Activated T-helper 1 cell treated with anti-CD3 and anti-CD28 coated beads, Interleukin-2, amount 50 U/mL, for 16 hours (primary cell): ENCODE measurements at places on chromosomes 3 and 15.

GRCh38 chr3:73426606-73427005 is 198.1 kb downstream of the PDZRN3 start:
- no peak for DNase-seq

GRCh38 chr3:185270262-185270955 is 16.6 kb upstream of the EHHADH start:
- DNase-seq, result no peak

GRCh38 chr3:163368168-163368567 is 1710.1 kb downstream of the SI start:
- no peak for DNase-seq

DNA sequence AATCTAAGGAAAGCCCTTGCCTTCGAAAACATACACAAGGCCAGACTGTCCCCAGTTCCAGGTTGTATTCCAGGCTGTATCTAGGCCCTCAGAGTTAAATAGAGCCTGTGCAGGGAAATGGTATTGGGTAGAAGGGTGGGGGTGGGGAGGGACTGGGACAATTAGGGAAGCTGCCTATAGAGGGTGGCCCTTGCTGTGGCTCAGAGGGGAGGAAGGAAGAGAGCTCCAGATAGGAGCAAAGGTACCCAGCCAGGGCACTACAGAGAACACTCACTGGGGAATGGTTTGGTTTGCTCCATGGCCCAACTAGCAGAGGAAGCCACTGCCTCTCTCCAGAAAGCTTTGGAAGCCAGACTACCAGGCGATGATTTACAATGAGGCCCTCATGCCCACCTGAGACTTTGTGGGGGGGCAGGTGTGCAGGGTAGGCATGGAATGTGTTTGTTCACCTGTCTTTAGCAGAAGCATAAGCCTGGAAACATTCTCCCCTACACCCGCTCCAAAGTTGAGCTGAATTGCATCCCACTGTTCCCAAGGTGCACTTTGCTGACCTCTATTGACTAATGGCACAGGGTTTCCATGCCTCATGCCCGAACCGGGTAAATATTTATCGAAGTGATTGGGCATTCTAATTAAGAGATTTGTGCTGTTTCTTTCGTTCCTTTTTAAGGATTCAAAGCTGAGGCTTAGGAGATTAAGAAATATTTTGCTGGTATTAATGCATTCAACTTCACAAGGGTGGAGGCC is 6.3 kb upstream of the TLE3 start:
- no peak for DNase-seq

GRCh38 chr15:55250392-55250791 is 39.2 kb downstream of the RAB27A start:
- no peak for DNase-seq

GRCh38 chr15:95609096-95609495 is 721.4 kb upstream of the NR2F2 start:
- DNase-seq, result no peak

DNA sequence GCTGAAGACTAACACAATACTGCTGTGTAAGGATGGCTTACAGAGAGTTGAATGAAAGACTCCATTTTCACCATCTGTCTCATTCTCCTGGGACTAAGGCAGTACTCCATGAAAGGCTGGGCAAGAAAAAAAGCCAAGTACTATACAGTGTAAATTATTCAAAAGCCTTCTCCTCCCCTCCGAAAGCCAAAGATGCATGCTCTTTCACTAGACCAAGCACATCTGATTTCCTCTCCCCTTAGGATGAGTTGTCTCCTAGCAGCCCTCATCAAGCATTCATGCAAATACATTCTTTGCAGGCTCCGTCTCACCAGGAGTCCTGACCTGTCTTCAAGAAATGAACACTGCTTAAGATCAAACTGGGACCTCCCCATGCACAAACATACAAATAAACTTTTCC is 133.5 kb upstream of the THBS1 start:
- no peak for DNase-seq

DNA sequence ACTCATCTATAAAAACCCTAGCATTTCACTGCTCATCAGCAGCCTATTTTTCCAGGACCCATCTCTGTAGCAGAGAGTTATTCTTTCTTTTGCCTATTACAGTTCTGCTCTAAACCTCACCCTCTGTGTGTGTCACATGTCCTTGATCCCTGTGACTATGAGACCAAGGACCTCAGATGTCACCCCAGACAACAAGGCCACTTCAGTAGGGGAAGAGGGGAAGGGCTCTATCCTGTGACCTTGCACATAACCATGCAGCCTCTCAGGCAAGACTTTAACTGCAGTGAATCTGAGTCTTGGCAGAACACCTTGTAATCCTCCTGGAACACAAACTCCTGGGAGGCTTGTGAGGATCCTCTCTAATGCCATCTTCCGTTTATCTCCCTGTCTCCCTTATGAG is 4.4 kb upstream of the ZNF589 start:
- no peak for DNase-seq

DNA sequence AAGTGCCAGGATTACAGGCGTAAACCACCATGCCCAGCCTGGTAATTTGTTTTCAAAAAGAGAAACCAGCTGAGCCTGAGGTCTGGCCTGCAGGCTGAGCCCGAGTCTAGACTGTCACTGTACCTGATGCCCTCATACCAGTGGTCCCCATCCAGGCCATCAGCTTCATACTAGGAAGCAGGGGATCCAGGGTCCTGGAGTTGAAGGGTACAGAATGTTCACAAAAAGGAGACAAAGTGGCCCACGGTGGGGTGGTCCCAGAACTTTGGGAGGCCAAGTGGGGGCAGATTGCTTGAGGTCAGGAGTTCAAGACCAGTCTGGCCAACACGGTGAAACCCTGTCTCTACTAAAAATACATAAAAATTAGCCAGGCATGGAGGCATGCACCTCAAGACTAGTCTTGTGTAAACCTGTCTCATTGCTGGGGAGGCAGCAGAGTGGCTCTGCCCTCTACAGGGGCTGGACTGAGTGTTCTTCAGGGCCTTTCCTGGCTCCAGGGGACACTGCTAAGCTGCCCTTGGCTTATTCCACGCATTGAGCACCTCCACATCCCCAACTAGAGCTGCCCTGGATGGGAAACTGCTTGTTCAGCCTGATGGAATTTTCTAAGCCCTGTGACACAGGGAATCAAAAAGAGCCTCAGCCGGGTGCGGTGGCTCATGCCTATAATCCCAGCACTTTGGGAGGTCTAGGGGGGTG is 7.9 kb upstream of the HHATL start:
- no peak for DNase-seq

DNA sequence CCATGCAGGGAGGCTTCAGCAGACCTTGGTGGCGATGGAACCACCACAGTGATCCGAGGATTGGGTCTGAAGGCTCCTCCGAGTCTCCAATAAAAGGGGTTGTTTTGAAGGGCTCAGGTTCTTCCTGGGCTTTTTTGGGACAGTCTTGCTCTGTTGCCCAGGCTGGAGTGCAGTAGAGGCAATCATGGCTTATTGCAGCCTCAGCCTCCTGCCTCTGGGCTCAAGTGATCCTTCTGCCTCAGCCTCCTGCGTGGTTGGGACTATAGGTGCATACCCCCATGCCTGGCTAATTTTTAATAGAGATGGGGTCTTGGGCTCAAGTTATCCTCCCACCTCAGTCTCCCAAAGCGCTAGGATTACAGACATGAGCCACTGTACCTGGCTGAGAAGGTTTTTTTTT is 84.8 kb downstream of the IGF1R start:
- no peak for DNase-seq

GRCh38 chr3:164465172-164465571 is 613.1 kb downstream of the SI start:
- DNase-seq, result no peak

DNA sequence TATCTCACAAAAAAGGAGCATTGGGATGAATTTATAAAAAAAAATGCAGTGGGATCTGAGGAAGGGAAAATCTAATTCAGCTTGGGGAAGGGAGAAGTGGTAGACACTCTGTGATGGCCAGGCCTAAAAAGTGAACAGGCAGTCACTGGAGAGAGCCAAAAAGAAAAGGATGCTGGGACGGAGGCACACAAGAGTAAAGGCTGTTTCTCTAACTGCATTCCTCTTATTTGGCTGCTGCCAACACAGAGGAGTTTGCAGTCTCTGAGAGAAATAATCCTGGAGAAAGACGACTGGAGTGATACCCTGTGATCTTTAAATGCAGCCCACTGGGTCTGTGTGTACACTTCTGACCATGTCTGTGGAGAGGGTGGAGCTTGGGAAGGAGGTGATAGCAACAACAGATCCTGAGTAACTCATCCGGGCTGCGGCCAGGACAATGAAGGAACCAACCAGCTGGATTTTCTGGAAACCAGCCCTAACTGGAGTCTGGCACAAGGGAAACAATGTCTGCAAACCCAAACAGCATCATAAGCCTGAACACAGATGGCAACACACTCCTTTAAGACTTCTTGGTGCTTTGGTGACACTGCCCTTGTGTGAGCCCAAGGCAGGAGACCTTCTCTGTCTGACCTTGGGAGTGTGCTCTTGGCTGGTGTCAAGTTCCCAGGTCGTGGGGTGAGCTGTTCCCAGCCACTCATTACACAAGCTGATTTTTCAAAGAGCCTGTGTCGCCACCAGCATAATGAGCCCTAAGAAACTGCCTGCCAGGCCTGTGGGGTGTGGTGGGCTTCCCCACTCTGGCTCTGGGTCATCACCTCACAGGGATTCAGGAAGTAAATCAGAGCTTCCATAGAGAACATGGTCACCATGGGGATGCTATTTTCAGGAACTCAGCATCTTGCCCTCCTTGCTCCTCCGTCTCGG is 8.0 kb downstream of the FYCO1 start:
- DNase-seq, result no peak

DNA sequence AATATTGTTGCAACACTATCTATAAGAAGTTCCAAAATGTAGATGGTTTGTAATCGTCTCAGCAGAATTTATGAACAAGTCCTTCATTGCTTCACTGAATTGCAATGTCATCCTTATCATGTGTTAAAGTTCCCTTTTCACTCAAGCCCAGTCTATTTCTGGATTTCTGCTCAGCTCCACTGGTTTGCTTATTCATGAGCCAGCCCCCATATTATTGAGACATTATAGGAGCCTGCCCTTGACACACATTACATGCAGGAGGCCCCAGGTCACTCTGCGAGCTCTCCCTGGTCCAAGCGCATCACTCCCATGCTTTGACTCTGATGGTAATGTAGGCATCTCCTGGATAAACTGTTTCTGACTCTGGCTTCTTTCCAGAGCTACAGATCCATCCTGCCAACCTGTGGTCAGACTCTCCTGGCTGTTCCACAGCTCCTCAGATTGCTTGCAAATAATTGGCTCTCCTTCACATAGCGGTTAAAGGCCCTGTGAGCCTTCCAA is 56.9 kb downstream of the ABTB1 start:
- DNase-seq, result no peak

GRCh38 chr3:119340014-119340413 is 45.8 kb downstream of the ARHGAP31 start:
- no peak for DNase-seq

GRCh38 chr3:58474348-58474911 is 17.5 kb upstream of the KCTD6 start:
- no peak for DNase-seq

- DNase-seq, result no peak
Observed at GRCh38 chr3:18758047-18758704, 333.0 kb upstream of the SATB1 start.
